Stimulated activated CD4-positive, alpha-beta T cell treated with anti-CD3 and anti-CD28 coated beads, TNF-alpha, amount 100 ng/mL, for 4 hours (primary cell): ENCODE measurements at places on chromosomes 4 and X.

GRCh38 chrX:30864383-30864785 is 24.7 kb downstream of the TAB3 start:
- DNase-seq: no peak

DNA sequence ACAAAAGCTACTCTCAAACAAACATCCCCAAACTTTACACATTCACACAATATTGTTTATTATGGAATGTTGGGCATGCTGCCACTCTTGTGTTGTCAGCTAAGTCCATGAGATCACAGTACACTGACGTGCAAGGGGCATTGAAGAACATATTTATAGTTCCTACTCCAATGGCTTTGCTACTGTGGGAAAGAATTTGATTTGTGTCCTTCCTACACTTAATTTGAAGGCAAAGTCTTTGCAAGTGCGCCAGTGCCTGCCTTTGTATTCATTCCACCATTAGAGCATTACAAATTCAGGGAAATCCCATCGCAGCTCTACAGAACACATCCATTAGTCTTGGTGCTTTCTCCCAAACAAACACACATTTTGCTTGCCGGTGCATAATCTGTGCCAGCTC is 45.4 kb upstream of the FTHL17 start:
- DNase-seq: no peak

DNA sequence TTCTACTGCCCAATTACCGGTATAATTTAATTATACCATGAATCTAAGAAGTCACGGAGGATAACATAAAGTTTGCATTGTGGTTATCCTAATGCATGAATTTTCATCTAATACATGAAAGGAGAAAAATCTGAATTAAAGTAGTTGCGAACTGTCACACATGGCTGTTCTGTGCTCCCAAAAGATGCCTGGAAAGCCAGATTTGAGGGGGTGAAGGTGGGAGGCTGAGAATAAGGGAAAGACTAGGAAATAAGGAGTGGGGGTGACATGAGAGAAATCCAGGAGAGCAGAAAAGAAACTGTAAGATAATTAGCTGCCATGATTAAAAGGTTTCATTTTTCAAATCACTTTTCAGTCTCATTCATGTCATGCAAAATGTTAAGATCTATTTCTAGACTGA is 1582.7 kb downstream of the STIM2 start:
- DNase-seq: no peak

GRCh38 chr4:89382439-89382838 is 74.8 kb upstream of the GPRIN3 start:
- DNase-seq: no peak

- DNase-seq: no peak
These were observed 59.9 kb downstream of the CXCL13 start for GRCh38 chr4:77665381-77666069.

GRCh38 chr4:169068423-169068822 is 58.4 kb upstream of the CBR4 start:
- DNase-seq: no peak

DNA sequence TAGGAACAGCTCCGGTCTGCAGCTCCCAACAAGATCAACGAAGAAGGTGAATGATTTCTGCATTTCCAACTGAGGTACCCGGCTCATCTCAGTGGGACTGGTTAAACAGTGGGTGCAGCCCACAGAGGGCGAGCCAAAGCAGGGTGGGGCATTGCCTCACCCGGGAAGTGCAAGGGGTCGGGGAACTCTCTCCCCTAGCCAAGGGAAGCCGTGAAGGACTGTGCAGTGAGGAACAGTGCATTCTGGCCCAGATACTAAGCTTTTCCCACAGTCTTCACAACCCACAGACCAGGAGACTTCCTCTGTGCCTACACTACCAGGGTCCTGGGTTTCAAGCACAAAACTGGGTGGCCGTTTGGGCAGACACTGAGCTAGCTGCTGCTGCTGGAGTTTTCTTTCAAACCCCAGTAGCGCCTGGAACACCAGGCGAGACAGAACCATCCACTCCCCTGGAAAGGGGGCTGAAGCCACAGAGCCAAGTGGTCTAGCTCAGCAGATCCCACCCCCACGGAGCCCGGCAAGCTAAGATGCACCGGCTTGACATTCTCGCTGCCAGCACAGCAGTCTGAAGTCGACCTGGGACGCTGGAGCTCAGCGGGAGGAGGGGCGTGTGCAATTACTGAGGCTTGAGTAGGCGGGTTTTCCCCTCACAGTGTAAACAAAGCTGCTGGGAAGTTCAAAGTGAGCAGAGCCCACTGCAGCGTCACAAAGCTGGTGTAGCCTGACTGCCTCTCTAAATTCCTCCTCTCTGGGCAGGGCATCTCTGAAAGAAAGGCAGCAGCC is 84.6 kb downstream of the THOC2 start:
- no peak for DNase-seq
